Stomach (tissue), 19 donors: ENCODE measurements at places on chromosomes 6 and 20. TPM values are rescaled to one million over a fixed set of nuclear protein-coding genes. Genes with fewer than 3 reads are reported as not detected.

DNA sequence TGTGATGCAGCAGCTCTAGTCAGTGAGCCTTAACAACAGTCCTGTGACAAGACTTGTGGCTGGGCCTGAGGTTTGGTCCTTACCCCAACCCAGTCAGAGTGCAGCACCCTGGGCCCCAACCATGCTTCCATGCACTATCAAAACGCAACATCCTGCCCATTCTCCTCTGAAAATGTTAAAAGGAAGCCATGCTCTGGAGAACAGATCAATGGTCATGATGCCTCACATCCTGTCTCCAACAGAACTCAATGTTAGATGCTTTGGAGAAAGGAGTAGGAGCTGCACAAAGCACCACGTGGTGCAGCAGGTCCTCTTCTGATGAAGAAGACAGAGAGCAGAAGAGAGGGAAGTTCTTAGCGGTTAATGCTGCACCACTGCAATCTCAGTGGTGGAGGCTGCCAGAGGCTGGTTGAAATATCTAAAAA lies 41.9 kb downstream of the TRAM2 start:
- DNase-seq, result no peak

DNA sequence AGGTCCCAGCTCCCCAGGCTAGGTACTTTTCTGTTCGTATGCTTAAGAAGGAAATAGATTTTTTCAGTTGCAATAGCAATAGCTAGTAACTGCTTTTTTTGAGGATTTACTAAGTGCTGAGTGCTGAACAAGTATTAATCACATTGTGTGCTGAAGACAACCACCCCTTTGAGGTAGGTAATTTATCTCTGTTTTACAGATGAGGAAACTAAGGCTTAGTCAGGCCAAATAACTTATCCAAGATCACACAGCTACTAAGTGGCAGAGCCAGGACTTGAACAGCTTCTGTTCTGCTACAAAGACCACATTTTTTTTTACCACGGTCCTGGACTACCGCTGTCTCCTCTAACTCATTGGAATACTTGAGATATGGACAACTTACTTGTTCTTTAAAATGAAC lies 39.8 kb downstream of the LRRN4 start:
- DNase-seq, result no peak

GRCh38 chr20:2879146-2879545 lies 5.9 kb downstream of the PTPRA start:
- no peak for DNase-seq

DNA sequence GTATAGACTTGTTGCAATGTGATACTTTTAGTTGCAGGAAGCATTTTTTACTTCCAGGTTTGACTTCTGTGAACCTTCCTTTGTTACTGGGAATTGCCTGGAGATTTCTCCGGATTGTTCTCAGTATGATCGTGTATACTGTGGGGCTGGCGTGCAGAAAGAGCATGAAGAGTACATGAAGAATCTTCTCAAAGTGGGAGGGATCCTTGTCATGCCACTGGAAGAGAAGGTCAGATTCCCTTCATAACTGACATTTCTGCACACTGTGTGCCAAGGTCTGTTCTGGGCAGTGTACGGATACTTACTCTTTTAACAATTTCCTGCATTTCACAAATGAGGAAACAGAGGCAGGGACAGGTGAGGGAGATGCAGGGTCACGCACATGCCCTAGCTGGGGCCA lies 9.7 kb downstream of the PCMTD2 start:
- no peak for DNase-seq

DNA sequence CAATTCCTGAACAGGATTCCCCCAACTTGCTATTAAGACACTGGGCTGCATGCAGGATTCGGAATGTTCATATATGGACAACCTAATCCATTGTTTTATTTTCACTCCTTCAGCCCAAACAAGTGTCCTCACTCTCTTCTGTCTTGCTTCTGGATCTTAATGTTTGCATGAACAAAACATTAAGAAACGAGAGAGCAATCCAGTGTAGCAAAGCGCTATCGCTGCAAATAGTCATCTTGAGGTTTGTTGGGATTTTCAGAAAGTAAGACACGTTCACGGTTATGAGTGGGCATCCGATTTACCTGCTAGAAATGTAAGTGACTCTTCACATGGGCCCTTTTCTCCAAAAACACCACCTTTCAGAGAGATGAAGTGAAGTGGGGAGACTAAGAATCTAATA lies 156.4 kb downstream of the MBOAT1 start:
- no peak for DNase-seq

- no peak for DNase-seq
These were observed 48.6 kb downstream of the CDKAL1 start for GRCh38 chr6:20582586-20583443.

GRCh38 chr20:775679-776135 lies 7.4 kb upstream of the SLC52A3 start:
- peak; percentile 91 for DNase-seq

DNA sequence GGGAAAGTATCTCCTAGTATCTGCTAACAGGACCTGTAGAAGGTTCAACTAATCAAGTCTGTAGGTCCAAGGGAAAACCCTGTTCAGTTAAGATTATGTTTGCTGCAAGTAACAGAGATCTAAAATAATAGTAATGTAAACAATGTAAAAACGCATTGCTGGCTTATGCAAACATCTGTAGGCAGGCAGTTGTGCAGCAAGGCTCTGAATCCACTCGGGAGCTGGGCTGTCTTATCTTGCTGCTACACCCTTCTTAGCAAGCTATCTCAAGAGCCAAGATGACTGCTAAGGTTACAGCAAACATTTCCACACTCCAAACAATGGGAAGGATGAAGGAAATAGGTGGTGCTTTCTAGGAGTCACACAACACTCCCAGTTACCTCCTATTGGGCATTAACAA lies 397.3 kb upstream of the NRSN1 start:
- peak; percentile 79 for DNase-seq

- peak; percentile 74 for DNase-seq
These were observed 15.2 kb downstream of the RSPH4A start for GRCh38 chr6:116631379-116631990.

DNA sequence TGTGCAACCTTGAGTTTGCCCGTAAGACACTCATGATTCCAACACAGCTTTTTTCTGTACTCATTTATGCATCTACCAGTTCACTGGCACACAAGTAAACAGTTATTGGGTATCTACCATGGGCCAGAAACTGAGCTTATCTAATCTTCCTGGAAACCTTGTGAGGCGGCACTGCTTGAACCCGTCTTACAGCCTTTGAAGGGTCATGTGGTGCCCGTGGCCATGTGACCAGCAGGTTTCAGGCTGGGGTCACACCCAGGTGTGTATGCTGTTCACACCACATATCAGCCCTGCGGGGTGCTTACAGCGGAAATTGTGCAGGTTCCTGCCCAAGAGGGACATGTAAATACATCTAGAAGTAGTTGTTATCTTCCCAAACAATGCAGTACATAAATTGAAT lies 6.1 kb downstream of the THBD start:
- DNase-seq, result peak; percentile 75

GRCh38 chr6:42702200-42702599 lies 20.2 kb downstream of the PRPH2 start:
- no peak for DNase-seq

GRCh38 chr20:48742233-48742632 lies 85.6 kb downstream of the PREX1 start:
- DNase-seq, result no peak

DNA sequence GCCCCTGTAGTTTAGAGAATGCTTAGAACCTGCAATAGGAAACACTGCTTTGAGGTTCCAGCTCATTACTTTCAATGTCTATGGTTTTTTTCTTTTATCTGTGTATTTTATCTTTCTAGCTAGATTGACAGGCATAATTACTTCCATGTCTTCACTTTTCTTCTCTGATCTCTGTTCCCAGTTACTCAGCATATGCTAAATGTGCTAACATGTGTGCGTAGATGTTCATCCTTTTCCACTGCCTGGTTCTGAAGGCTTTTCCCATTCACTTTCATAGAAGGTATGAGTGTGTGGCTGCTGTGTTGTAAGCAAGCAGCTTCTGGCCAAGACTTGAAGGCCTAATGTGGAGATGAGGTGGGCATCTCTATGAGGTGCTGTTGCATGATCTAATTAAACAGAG lies 38.9 kb downstream of the FAXC start:
- no peak for DNase-seq

- no peak for DNase-seq
These were observed 7.9 kb downstream of the RAB32 start for GRCh38 chr6:146551545-146551944.

DNA sequence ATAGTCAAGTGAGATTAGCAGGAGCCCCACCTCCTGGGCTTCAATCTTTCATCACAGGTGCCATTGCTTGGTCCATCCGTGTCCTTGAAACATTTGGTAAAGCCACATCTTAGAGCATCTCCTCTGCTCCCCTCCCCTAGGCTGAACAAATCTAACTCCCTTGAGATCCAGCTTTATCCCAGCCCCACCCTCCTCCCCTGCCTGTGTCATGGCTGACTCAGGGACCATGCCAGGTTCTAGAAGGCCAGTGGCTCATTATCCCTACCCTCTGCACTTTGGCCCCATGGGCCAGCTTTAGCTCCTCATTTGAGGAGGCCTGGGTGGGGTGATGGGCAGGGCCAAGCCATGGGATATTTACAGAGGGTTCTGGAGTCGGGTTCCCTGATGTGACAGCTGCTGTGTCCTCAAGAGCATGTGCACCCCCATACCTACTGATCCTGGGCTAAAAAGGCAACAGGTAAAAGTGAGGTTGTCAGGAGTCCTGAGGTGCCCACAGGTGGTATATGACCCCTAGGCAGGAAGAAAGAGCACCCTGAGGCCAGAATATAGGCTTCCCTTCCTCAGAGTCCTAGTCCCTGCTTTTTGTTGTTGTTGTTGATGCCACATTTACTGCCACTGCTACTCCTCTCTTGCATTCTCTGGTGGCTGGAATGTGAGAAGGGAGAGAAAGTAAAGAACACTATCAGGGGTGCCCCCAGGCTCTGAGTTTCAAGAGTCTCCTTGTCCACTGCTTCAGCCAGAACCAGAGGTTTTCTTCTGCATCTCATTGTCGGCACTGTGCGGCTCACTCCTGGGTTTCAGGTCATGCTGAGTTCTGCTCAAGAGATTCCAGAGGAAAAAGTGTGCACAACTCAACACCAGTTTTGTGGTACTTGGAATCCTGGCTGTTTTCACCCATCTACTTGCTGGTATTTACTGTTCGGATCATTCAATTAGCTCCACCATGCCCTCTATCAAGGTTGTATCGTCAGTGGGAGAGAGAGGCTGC lies 228.4 kb downstream of the LRFN2 start:
- DNase-seq, result peak; percentile 0

DNA sequence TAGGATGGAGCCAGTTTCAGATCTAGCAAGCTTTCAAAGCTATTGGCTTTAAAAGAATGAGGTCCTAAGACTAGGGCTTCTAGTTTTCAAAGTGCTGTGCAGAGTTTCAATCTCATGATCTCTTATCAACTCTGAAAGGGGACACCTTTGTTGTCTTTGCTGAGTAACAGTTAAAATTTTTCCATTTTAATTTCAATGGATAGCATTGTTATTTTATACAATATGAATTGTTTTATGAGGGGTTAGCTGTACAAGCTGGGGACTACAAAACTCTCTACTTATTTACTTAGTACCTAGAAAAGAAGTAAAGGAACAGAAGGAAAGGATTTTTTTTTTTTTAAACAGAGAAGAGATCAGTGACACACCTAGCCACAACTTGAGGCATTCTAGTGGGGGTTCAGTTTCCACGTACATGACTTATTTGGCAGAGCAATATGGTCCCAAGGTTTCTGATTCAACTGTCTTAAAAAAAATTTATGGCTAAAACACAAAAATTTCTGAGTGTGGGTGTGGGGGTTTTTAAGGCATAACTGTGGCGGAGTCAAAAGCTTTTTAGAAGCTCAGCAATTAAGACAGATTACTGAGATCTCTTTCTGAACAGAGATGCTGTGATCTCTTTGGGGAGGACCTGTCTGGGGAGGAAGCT lies 46.1 kb upstream of the JAG1 start:
- no peak for DNase-seq

GRCh38 chr20:38117635-38118034 lies 47.4 kb downstream of the TGM2 start:
- no peak for DNase-seq

- no peak for DNase-seq
These were observed 78.6 kb downstream of the LINC00237 start for GRCh38 chr20:21027569-21027968.

GRCh38 chr20:57909763-57910331 lies 200.0 kb upstream of the PMEPA1 start:
- no peak for DNase-seq

- DNase-seq, result no peak
These were observed 789.5 kb downstream of the DHX35 start for GRCh38 chr20:39751557-39752137.

FHL5 gene
- 25.1 TPM for total RNA-seq

TCF15 gene
- total RNA-seq, result not detected

ADGRF5 gene
- 18.7 TPM for total RNA-seq

SLC22A7 gene
- not detected for total RNA-seq

TBXT gene
- total RNA-seq, result not detected

PTCRA gene
- total RNA-seq, result not detected

OVOL2 gene
- total RNA-seq, result 58.3 TPM

RAMACL gene
- total RNA-seq, result 3.5 TPM

ALDH8A1 gene
- not detected for total RNA-seq

SLC35F1 gene
- not detected for total RNA-seq

FUT9 gene
- 98.0 TPM for total RNA-seq

POPDC3 gene
- total RNA-seq, result 2.9 TPM

PSORS1C2 gene
- total RNA-seq, result not detected

THEMIS gene
- total RNA-seq, result not detected

DUSP15 gene
- not detected for total RNA-seq
